ENCODE measurements at places on chromosomes 16 and 17. TPM values are rescaled to one million over a fixed set of nuclear protein-coding genes. Genes with fewer than 3 reads are reported as not detected.

The TBC1D3E gene
- 0.03 TPM for polyA plus RNA-seq

The C17orf107 gene
- polyA plus RNA-seq = 0.38 TPM

The KRT39 gene
- not detected for polyA plus RNA-seq

The TMEM92 gene
- polyA plus RNA-seq = 6.7 TPM

The CACNB1 gene
- 5.2 TPM for polyA plus RNA-seq

The PMP22 gene
- polyA plus RNA-seq = 1.6 TPM

The COX4I1 gene
- 916 TPM for polyA plus RNA-seq

The CAMTA2 gene
- polyA plus RNA-seq = 36.1 TPM

The CCDC102A gene
- polyA plus RNA-seq = 4.0 TPM

The EDC4 gene
- polyA plus RNA-seq = 34.1 TPM

The GP2 gene
- polyA plus RNA-seq = not detected

Data from foreskin keratinocyte (primary cell).